ENCODE measurements at places on chromosomes 3 and 15.
A peak's percentile ranks its signal among the peaks of the same experiment; 100 is the strongest.

DNA sequence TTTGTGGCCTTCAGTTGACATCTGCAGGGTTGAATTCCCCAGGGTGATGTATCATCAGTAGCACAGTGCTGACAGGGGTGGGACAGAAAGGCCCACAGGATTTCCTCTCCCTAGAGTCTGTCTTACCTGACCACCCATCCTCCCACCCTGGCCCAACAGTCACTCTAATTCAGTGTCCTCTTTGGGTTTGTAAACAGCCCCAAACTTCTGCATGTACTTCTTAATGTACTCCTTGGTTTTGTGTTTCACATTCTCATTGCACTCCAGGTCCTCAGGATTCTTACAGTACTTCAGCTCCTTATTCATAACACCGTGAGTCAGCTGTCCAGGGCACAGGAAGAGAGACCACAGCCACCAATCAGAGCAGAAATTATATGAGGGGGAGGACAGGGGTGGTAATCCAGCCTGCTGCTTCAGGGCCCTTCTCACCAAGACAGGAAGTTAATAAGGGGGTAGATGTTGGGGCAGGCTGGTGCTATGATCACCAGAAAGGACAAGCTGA, 37.5 kb downstream of the NBEAL2 start:
- DNase-seq = peak; percentile 70

DNA sequence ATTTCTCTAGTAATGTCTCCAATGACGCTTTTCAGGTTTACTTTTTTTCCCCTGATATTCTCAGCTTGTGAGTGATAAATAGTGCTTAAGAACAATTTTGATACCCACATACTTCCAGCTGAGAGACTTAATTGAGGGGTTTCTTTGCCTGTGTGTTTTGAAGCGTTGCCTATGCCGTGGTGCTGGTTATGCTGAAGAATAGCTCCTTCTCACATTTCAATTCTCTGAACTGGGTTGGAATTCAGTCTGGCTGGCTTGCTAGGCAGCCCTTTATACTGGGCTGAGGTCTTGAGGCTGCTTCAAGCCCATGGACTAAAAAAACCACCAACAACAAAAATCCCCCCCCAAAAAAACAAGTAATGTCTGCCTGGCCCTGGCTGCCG, 87.4 kb downstream of the CHST2 start:
- no peak for DNase-seq

- no peak for DNase-seq
These were observed 10.9 kb upstream of the GOLGA8B start for GRCh38 chr15:34594361-34594760.

DNA sequence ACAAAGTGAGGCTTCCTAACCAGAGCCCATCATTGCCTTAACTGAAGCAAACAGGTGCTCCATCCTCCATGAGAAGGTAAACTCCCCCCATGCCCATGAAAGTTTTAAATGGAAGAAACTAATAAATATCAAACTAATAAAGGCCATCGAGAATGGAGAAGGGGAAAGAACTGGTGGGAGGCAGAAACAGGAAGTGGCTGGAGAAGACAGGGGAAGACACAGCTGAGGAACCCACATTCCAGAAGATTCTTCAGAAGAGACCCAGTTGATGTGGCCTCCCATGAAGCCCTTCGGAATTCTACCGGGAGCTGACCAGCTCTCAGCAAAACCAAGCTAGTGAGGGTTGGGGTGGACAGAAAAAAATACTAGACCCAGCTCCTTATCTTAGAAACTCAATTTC, 41.6 kb downstream of the SH3BP5 start:
- no peak for DNase-seq

DNA sequence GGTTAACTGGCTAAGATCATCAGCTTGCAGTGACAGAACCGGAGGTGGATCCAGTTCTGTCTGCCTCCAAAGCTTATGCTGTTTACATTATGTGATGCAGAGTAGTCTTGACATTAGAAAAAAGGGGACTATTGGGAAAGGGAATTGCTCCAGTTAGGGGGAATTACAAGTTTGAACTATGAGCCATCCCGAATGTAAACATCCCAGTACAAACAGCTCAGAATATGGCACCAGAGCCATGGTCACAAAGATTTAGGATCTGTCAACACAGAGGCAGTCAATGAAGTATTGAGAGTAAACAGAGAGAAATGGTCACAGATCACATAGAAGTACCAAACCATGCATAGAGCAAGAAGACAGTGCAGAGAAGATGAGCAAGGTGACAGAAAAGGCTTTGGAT, 39.8 kb upstream of the CRTC3 start:
- no peak for DNase-seq

DNA sequence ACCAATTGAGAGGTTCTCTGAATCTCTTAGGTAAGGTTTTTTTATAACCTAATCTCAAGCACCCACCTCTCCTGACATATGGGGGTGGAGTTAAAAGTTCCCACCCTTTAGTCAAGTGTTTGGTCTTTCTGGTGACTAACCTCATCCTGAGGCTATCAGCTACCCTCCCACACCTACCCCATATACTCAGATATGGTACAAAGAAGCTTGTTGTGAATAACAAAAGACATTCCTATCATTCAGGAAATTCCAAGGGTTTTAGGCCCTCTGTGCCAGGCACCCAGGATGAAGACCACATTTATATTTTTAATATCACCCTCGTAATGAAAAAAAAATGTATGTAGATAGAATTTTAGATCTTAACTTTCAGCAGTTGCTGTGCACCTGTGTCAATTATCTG, 9.0 kb downstream of the CHMP2B start:
- DNase-seq = no peak
